ENCODE measurements at places on chromosomes 4 and X.

- no peak for DNase-seq
Observed at GRCh38 chr4:48651914-48652313, 128.2 kb downstream of the FRYL start.

DNA sequence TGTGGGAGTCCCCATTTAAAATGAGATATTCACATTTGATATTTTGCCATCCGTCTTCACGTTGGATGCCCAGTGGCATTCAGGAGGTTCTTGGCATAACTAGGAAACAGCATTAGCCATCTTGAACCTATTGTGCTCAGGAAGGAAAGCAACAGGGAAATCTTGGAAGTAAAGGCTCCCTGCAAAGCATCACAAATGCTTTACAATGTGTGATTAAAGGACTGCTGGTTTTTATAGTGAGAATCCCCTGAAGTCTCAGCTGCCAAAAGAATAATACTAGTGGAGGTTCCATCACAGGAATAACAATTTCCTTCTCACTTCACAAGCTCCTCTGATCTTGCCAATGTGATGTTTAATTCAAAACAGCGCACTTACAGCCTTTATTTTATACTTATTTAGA lies 49.7 kb upstream of the NPNT start:
- no peak for DNase-seq

DNA sequence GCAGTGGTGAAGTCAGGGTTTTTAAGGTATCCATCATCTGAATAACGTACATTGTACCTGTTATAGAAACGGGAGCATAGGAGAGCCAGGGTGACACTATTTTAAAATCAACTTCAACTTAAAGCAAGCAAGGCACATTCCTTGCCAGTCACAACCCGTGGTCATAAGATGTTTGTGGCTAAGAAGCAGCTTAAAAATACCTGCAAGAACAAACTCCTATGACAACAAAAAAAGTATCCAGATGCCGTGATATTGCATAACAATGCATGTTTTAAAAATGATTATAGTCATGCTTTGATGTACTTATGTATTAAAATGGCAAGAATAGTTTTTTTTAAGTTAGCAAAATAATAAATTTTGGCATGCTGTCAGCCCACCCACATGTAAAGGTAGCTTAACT lies 16.5 kb upstream of the SYNPO2 start:
- DNase-seq: no peak

- no peak for DNase-seq
Observed at GRCh38 chr4:147543034-147543433, 62.1 kb downstream of the EDNRA start.

DNA sequence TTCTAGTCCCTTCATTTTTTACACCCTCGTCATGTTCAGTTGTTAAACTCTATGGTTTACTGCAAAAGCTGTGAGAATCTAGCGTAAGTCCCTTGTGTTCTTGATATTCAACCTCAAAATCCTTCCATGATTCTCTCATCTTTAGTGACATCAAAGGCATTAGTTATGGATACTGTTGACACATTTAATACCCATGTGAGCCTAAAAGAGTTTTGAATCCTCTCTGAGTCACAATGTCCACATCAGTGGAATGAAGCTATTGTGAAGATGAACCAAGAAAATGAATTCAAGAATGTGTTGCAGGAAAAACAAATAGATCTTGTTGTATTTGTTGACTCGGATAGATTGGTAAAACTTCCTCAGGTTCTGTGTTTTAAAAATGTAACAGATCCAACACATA lies 394.7 kb upstream of the ATOH1 start:
- DNase-seq: no peak

GRCh38 chr4:103075435-103075893 lies 1.1 kb downstream of the SLC9B2 start:
- DNase-seq: no peak

- peak; percentile 38 for DNase-seq
Observed at GRCh38 chrX:13005661-13006473, 31.0 kb downstream of the TMSB4X start.

DNA sequence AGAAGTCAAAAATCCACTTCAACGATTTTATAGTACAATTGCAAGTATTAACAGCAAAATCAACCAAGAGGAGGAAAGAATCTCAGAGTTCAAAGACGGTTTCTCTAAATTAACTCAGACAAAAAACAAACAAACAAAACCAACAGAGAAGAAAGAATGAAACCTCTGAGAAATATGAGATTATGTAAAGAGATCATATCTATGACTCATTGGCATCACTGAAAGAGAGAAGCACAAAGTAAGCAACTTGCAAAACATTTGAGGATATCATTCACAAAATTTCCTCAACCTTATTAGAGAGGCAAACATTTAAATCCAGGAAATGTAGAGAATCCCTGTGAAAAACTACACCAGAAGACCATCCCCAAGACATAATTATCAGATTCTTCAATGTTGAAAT lies 370.4 kb downstream of the INPP4B start:
- DNase-seq: no peak

DNA sequence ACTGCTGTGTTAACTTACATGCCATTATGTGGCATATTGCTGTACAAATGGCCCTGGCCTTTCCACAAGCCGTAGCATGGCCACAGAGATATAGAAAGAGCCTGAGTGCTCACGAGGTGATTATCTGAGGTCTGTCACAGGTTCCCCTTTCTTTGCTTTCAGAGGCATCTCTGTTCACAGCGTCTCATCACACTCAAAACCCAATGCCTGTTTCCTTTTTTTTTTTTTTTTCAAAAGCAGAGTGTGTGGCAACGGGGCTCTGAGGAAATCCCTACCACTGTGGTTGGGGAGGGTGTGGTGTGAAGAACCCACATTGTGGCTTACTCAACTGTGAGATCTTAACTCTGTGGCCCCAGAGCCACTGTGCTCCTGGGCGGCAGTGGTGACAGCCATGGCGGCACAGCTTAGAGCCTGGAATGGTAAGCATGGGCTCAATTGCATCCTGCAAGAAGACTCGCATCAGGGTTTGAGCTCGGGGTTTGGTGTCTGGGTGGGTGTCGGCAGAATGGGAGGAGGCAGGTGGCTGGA lies 30.8 kb downstream of the RTL5 start:
- peak; percentile 62 for DNase-seq

Data from activated CD4-positive, alpha-beta T cell treated with anti-CD3 and anti-CD28 coated beads, Interleukin-2, amount 50 U/mL, for 48 hours (primary cell).